CD4-positive, alpha-beta T cell treated with Interleukin-4 for 1 hour (primary cell): ENCODE measurements at places on chromosomes 11 and 22.

DNA sequence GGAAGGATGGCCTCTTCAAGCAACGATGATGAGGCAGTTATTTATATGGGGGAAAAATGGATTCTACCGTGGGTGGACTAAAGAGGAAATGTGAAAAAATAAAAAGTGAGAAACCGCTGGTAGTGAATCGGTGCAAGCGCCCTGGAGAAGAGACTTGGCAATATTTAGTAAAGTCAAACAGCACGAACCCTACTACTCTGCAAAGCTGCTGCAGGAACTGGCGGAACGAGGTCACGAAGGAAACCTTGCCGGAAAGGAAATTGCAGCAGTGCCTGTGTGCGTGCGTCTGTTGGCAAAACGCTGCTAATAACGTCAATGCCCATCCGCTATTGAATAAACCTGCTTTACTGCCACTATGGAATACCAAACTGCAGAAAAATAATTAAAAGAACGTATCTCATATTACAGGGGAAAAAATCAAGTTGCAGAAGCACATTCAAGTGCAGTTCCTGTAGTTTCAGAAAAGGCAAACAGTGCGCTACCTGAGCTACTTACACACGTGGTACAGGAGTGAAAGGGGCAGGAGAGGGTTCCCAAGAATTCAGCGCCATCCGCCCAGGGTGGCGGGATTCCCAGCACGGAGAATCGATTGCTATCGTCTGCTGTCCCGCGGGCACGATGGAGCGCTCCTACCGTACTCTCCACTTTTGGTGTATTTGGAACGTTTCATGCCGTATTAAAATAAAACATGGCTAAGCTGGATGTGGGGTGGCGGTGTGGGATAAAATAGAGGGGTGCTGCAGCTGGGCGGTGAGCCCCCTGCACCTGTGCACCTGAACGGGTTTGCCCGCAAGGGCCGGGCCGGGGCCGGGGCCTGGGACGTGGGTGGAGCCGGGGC is 585 bp upstream of the NADSYN1 start:
- DNase-seq = peak; percentile 69

DNA sequence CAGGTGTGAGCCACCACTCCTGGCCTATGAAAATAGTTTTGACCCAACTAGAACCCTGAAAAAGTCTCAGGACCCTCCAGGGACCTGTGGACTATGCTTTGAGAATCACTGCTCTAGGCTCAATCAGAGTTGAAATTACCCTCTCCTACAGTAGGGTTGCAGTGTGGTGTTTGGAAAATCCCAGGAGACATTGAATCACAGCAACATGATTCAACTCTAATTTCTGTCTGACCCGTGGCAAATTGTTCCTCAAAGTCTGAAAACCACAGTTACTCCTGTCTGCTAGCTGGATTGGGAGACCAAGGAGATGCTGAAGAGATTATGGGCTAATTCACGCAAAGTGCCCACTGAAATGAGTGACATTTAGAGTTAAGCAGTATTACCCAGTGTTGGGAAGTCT is 5.4 kb upstream of the MTMR3 start:
- DNase-seq = no peak

GRCh38 chr11:69859275-69859934 is 40.2 kb upstream of the FGF3 start:
- no peak for DNase-seq

DNA sequence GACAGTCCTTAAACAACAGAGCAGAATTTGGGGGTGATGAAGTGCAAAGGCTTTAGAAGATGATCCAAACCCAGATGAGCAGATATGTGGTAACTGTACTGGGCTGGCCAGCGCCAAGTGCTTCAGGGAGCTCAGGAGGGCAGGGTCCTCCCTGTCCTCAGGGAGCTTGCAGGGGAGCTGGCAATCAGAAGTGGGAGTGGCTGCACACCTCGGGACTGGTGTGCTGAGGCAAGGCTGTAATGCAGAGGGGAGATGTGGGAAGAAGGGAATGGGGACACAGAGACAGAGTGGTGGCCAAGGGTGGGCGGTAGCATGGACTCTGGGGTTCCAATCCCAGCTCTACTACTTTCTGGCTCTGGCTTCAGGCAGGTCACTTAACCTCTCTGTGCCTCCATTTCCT is 235.6 kb upstream of the NCAM1 start:
- DNase-seq = no peak

- no peak for DNase-seq
These were observed 23.7 kb downstream of the HTR3A start for GRCh38 chr11:113998574-113998973.

- no peak for DNase-seq
These were observed 24.6 kb upstream of the ACER3 start for GRCh38 chr11:76835928-76836612.

DNA sequence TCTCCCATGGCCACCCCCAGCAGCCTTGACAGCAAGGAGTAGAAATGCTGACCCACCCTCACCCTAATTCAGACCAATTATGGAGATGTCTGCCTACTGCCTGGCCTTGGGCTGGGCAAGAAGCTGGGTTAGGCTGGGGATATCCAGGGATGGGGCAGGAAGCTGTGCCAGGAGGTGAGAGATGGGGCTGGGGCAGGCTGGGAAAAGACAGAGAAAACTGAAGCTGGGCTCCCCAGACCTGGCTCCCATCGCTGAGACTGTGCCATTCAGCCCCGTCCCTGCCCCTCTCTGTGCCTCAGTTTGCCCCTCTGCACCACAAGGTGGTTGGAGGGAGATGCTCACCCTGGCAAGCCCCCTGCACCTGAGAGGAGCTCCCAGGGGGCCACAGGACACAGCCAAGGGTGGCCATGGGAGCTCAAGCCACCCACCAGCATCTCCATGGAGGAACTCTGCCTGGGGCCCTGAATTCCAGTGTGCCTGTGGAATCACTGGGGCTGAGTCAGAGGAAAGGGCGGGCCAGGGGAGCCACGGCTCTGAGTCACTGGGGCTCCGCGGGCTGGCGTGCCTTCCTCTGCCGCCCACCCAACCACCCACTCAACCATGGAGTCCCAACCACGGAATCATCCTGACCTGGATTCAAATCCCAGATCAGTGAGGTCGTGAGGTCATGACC is 6.0 kb upstream of the CARD10 start:
- no peak for DNase-seq

DNA sequence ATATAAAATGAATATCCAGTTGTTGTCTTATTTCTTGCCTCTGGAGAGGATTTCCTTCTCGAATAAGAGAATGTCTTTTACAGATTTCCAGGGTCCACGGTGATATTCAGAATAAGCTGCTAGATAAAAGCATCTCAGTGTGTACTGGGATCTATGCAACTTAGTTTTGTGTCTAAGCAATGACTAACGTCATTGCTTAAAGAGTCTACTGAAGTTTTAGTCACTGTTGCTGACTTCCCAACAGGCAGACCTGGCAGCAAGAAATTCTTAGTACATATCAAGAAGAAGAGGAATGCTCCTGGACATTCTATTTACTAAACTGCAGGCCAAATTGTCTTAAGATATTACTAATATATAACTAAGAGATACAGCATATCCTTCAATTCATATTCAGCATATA is 70.3 kb downstream of the SOX6 start:
- no peak for DNase-seq

- DNase-seq = no peak
These were observed 59.1 kb upstream of the PRDM11 start for GRCh38 chr11:45087086-45087899.

DNA sequence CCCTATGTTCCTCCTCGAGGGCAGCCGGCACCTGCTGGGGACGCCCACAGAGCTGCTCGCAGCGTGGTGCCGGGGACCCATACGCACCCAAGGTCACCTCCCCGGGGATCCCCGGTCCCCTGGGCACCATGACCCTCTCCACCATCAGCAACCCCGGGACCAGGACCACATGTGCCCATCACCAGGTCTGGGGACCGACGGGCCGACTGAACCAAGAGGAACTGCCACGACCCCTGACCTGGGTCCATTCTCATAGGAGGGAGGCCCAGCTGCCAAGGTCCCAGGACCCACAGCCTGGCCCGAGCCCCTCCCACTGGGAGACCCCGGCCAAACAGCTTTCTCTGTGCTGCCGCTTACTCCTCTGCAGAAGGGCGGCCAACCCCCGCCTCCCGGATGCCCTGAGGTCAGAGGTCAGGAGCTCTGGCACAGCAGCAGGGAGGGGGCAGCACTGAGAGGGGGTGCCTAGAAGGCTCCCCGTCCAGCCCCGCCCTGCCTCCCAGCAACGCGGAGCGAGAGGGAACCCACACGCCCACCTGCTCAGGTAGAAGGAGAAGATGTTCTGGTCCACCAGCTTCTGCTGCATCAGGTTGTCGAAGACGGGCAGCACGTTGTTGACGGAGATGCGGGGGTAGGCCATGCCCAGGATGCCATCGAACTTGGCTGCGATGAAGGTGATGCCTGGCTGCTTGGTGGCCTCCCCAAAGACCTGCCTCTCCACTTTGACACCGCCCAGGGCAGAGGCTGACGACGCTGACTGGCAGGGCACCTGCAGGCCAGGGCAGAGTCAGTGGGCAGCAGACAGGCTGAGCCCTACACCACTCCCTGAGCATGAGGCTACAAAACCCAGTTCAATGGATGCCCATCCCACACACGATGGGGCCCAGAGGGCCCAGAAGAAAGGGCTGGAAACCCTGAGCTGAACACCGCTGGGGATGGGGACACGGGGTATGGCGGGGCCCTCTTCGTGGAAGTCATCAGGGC is 6.6 kb downstream of the CTSD start:
- DNase-seq = no peak

DNA sequence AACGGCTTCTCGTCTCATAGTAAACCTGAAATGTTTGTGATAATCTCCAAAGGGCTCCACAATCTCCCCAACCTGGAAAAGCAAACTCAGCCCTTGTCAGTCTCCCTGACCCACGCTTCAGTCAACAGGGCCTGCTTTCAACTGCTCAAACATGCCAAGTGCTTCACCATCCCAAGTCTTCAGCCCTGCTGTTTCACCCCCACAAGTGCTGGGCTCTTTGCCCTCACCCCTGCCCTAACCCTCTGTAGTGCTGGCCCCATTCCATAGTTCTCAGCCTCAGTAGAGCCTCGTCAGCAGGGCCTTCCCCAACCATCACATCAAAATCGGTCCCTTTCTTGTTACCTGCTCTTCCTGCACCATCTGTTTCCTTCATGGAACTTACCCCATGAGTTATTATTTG is 43.4 kb upstream of the NFRKB start:
- DNase-seq = no peak

DNA sequence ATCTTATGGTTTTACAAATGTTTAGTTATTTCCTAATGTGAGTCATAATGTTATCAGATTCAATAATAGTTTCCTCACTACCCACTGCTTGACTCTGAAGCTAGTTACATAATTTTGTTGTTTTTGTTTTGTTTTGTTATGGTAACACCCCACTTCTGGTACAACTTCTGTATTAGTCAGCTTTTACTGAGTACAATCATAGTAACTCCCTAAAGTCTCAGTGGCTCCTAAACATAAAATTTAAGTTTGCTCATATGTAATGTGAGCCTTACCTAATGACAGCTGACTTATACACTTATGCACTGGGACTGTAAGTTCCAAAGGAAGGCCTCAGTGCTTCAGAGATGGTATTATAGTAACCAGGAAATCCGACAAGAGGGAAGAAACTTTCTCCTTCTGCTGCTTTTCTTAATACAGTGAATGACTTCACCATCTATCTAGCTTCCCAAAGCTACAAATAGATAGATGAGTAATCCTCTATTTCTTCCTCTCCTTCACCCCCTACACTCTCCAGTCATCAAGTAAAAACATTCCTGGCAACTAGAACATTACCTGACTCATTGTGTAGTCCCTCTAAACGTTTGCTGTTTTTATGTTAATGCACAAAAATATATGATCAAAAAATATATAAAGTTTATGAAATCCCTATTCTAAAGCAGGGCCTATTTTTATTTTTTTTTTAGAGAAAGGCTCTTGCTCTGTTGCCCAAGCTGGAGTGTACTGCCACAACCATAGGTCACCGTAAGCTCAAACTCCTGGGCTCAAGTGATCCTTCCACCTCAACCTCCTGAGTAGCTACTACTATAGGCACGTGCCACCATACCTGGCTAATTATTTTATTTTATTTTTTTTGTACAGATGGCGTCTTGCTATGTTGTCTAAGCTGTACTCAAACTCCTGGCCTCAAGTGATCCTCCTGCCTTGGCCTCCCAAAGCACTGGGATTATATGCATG is 563.0 kb downstream of the SOX6 start:
- DNase-seq = no peak

DNA sequence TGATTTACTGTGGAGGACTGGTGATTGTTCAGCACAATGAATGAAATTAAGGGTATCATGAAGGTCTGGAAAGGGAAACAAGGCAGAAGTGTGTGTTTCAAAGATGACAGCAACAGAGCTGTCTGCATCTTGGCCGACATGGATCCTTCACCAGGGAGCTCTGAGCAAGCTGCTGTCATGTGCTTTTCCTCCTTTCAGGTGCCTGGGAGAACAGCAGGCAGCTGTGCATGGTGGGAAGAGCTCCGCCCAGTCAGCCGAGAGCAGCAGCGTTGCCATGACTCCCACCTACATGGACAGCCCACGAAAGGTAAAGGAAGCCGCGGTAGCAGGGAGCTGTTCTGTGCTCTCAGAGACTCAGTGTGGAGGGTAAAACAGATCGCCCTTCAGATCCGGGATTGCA is 87.1 kb upstream of the YWHAH start:
- DNase-seq = no peak

GRCh38 chr11:61472868-61473267 is 35.7 kb upstream of the LRRC10B start:
- DNase-seq = no peak

GRCh38 chr11:126109941-126110731 is 47.5 kb upstream of the CDON start:
- DNase-seq = no peak

DNA sequence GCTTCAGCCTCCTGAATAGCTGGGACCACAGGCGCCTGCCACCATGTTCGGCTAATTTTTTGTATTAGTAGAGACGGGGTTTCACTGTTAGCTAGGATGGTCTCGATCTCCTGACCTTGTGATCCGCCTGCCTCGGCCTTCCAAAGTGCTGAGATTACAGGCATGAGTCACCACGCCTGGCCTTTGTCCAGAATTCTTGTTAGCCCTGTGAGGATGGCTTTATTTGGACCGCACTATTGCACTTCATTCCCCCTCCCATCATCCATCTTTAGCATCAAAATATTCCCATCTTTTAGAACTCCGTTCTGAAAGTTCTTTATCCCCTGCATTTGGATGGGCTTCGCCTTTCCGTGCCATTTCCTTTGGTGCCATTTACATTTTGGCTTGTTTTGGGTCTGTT is 2.6 kb downstream of the SAMM50 start:
- DNase-seq = no peak

GRCh38 chr22:42056757-42057511 is 13.7 kb downstream of the NAGA start:
- DNase-seq = no peak

- no peak for DNase-seq
These were observed 1.9 kb upstream of the EMID1 start for GRCh38 chr22:29203488-29204454.
